Stimulated activated CD4-positive, alpha-beta T cell treated with anti-CD3 and anti-CD28 coated beads, TNF-alpha, amount 100 ng/mL, for 1 hour (primary cell): ENCODE measurements at places on chromosomes 11 and 22.
A peak's percentile ranks its signal among the peaks of the same experiment; 100 is the strongest.

GRCh38 chr11:16605389-16605893 lies 133.0 kb upstream of the C11orf58 start:
- DNase-seq: no peak

DNA sequence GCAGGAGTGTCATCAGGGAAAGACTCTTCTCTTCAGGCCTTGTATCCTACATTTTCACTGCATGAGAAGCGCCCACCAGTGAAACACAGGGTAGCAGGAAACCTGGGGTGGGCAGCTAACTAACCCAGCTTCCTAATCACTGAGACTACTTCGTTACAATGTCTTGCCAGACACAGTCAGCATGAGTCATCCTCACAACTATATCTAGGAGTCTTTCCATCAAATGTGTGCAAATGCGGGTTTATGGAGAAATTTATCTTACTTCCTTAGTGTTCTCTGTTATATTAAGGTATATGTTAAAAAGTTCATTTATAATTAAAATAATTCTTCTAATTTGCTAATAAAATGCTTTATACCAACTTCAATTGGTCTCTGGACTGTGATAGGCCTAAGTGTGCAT lies 79.9 kb upstream of the RAB1B start:
- no peak for DNase-seq

DNA sequence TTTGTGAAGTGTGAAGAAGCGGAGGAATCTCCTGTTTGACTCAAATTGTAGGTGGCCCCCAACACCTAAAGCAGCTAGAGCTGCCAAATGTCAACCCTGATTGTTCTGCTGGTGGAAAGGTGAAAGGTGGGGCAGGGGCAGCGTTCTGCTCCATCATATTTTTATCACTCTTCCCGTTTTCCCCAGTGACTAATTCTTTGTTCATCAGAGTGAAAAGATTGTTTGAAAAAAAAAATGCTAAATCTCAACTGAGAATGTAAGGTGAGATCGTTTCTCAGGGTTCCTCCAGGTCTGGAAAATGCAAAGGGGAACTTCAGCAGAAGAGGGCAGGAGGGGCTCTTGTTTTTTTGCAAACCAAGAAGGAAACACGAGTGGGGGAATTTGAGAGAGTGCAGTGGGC lies 137.7 kb downstream of the MN1 start:
- DNase-seq: no peak

DNA sequence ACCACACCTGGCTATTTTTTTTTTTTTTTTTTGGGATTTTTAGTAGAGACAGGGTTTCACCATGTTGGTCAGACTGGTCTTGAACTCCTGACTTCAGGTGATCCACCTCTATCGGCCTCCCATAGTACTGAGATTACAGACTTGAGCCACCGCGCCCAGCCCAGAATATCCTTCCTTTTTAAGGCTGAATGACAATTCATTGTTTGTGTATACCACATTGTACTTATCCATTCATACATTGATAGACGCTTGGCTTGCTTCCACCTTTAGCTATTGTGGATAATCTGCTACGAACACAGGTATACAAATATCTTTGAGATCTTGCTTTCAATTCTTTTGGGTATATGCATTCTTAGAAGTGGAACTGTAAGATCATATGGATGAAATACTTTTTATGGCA lies 10.8 kb upstream of the RASSF10 start:
- no peak for DNase-seq

DNA sequence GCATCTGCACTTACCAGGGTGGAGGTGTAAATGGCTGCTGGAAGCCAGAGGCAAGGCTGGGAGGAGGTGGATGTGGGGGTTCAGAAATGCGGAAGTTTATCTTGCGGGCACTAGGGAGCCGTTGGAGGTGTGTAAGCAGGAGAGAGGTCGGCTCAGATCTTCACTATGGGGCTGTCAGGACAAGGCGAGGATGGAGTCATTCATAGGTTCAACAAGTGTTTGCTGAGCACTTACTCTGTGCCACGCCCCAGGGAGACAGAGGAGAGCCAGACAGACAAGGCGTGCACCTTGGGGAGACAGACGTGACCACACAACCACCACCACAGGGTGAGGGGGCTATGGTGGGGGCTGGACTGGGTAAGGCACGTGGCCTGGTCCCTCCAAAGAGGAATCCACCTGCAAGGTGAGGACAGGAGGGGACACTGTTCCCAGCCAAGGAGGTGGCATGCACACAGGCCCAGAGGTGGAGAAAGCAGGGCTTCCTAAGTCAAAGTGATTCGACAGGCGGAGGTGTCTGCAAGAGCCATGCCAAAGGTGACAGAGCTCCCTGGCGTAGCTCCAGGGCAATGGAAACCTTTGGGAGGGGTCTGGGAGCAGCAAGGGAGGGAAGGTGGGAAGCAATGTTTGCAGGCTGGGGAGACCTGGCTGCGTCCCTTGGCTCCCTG lies 30.8 kb upstream of the TCF20 start:
- no peak for DNase-seq

DNA sequence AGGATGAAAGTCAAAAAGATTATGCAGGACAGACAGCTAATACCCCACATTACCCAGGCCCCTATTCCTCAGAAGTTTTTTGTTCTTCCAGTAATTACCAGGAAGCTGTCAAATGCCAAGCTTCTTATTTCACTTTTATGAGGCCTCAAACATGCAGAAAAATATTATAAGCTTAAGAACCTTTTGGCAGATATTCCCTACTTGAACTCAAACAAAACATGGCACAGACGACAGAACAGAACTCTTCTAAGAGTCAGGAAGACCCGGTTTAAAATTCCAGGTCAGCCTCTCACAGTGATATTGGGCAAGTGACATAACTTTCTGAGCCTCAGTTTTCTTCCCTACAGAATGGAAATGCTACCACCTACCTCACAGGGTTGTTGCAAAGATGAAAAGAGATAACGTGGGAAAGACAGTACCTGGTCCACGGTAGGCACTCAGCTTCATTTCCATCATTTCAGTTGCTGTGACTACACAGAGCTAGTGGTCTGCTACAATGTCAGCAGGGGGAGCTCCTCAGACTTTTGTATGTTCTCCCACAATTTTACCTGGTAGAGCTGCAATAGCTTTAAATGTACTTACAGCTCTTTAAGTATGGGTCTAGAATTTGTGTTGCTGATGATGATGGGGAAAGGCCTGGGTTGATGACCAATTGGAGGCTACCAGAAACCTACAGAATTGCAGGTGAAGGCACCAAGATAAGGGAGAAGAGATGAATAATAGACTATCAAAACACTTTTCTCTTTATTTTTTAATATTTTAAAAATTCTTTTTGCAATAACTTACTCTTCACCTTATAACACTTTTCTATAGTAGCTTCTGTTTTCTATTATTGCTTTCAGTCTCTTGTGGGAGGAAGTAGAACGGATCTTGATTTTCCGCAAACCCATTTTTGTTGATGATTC lies 98.3 kb upstream of the CHRM4 start:
- peak; percentile 3 for DNase-seq

DNA sequence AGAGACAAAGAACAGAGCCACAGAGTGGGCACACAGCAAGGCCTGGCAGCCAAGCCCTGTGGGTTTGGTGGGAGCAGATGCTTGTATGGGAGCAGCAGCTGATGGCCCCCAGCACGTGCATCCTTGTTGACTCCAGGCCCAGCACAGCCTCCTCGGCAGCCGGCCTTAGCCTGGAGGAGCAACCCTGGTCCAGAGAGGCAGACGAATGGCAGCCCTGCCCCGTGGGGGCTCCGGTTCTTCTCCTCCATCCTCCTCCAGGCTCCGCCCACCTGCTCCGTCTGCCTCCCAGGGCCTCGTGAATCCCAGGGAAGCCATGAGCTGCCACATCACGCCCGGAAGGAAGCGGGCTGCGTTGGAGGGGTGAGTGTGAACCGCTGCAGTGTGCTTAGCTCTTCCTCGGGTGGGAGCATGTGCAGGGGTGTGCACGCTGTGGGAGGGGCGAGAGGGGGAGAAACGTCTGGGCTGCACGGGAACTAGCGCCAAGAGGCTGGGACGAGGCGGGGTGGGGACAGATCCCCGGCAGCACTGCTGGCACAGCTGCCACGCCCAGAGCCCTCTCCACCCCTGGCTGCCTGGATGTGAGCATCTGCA lies 36.3 kb upstream of the JAM3 start:
- no peak for DNase-seq

GRCh38 chr11:35358391-35358790 lies 61.0 kb downstream of the SLC1A2 start:
- DNase-seq: no peak

DNA sequence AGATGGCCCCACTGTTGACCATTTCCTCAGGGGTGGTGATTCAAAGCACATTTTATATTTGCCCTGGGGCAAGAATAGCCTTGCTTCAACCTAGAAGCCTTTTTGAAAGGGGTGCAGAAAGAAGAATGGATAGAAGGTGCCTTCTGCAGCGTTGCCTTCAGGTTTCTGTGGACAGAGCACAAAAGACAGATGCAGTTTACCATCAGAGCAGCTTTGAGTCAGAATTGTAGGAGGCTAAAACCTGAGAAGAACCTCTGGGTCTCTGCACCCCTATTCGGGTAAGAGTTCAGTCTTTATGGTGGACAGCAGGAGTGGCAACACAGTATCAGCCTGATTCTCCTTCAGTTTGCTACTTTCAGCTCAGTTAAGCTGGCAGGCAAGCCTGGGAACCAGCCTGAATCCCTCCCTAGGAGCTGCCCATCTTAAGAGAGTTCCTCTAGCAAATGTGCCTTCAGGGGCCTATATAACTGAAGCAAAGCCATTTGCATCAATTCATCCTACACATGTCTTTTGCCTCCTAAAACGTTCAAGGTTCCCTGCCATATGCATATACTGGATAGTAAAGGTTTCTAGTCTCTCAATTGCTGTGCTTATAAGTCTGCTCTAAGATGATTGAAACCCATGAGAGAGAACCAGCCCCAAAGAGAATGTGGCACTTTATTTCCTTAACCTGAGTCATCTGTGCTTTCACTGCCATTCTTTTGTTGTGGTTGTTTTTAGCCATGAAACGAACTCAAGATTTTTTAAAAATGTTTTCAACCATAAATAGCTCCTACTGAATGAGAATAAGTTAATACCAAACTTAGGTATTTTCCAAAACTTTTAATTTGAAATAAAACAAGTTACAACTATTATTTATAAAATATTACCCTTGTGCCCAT lies 123.0 kb downstream of the TRIM44 start:
- DNase-seq: no peak

- DNase-seq: no peak
Measured at GRCh38 chr11:11253497-11253896, 99.6 kb downstream of the CSNK2A3 start.

DNA sequence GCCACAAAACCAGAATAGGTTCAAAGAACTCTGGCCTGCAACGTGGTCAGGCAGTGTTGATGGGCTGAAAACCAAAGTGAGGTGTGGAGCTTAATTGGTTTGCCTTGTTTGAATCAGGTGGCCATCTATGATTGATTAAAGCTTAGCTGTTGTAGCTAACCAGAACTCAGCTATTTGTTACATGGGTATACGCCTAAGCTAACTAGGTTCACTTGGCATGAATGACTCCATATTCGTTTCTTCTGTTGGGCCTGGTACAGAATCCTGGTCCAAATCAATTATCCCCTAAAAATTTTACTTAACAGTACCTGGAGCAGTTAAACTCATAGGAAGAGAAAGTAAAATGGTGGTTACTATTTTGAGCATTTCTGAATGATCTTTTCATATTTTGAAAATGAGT lies 7.7 kb upstream of the BAIAP2L2 start:
- no peak for DNase-seq

- no peak for DNase-seq
Measured at GRCh38 chr11:114596175-114596919, 761 bp upstream of the NXPE4 start.

GRCh38 chr11:36228689-36229088 lies 60.5 kb downstream of the COMMD9 start:
- no peak for DNase-seq

GRCh38 chr11:19679952-19680828 lies 32.4 kb upstream of the NAV2 start:
- DNase-seq: no peak

DNA sequence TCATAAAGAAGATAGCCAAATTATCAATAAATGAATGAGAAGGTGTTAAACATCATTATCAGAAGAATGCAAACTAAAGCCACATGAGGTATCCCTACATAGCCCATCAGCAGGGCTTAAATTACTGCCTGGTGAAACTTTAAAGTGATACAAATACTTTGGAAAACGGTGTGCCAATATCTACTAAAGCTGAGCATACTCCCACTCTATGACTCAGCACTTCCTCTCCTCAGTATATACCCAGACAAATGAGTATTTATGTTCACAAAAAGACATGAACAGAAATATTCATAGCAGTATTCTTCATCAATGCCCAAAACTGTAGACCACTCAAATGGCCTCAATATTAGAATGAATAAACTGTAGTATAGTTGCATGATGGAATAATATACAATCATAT lies 284.6 kb upstream of the ZC3H12C start:
- DNase-seq: no peak

DNA sequence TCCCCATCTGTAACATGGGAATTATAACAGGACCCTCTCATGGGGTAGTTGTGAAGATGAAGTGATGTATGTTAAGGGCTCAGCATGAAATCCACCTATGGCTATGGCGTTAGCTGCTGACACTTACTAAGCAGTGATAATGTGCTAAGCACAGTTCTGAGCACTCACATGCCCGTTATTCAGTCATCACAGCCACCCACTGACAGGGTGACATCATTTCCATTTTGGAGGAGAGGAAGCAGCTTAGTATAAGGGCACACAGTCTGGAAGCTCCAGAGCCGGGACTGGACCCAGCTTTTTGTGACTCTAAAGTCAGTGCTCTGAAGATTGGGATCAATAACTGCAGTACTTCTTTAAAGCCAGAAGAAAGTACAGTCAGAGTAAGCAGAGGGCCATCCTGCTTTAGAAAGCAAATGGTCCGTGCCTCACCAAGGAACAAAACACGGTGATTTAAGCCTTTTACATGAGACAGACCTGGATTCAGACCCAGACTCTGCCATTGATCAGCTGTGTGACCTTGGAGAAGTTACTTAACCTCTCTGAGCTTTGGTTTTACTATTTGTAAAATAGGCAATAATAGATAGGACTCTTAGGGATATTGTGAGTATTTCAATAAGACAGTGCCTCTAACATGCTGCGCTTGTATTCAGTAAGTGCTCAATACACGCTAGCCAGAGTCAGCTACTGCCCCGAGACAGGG lies 61.5 kb downstream of the SGSM1 start:
- no peak for DNase-seq

DNA sequence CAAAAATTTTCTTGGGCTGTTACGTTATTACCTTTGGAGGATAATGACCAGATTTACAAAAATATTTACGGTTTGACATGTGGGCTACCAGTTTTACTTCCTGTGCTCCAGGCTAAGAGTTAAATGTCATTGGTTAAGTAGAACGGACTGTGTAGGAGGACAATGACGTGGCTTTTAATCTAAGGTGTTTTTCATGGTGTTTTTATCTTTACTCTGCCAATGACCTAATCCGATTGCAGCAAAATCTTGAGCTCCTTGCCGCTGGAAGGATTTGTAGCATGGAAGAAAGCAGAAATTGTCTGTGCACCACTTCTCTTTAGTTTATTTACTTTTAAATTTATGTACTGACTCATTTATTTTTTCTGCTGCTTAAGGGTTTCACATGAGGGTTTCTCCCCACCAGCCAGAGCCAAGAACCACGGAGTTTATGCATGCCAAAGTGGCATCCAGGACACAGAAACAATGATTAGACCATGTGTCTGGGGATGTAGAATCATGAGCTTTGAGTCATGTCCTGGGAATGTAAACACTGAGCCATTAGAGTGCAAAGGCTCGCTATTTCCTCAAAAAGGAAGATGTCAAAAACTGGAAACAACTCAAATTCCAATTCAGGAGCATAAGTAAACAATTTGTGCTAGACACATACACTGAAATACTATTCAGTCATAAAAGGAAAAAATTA lies 1.9 kb upstream of the CARD16 start:
- no peak for DNase-seq

- DNase-seq: no peak
Measured at GRCh38 chr22:38267086-38267485, 5.7 kb downstream of the TMEM184B start.
